ENCODE measurements at places on chromosomes 5 and 9.

DNA sequence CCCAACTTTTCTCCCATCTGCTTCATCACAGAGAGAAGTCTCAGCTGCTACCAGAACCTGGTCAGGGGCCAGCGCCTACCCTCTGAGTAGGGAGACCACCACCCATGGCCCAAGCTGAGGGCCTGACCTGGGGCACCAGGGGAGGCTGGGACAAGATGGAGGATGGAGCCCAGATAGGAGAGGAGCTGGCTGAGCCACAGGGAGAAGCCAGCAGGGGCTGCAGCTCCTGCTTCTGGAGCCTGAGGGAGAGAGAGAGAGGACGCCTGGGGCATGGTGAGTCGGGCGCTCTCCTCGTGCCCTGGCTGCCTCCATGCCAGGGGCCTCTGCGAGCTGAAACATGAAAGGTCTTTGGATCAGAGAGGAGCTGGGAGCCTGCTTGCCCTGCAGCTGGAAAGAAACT lies 1.4 kb upstream of the FOXI1 start:
- no peak for DNase-seq

GRCh38 chr9:127858041-127858512 lies 3.6 kb upstream of the ENG start:
- no peak for DNase-seq

GRCh38 chr9:127199001-127199791 lies 65.4 kb upstream of the GARNL3 start:
- DNase-seq = peak; percentile 82

DNA sequence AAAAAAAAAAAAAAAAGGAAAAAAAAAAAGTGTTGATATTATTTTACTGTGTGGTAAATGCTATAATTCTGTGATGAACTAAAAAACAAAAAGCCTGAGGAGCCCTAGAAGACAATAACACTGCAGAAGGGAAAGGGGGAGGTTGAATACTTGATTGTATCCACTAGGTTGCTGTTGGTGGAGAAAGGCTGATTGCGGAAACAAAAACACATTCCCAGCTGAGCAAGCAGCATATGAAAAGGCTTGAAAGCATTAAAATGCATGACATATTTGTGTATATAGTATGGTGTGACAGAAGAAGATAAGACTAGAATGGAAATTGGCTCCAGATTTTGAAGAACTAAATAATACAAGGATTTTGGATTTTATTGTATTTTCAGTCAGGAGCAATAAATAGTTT lies 8.9 kb downstream of the RABGAP1 start:
- no peak for DNase-seq

GRCh38 chr9:74674077-74674476 lies 176.9 kb downstream of the RORB start:
- DNase-seq = no peak

DNA sequence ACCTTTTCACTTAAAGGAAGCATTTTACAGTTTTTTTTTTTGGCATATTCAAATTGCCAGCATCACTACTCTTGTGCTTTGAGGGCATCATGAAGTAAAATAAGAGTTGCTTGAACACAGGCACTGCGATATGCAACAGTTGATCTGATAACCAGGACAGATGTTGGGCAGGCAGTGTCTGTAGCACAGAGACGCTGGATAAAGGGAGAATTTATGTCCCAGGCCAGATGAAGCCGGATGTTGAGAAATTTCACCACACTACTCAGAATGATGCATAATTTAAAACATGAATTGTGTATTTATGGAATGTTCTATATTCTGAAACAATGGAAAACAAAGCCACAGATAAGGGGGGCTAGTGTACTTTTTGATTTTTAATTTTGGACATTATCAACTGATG lies 71.4 kb downstream of the SLC12A2 start:
- peak; percentile 34 for DNase-seq

DNA sequence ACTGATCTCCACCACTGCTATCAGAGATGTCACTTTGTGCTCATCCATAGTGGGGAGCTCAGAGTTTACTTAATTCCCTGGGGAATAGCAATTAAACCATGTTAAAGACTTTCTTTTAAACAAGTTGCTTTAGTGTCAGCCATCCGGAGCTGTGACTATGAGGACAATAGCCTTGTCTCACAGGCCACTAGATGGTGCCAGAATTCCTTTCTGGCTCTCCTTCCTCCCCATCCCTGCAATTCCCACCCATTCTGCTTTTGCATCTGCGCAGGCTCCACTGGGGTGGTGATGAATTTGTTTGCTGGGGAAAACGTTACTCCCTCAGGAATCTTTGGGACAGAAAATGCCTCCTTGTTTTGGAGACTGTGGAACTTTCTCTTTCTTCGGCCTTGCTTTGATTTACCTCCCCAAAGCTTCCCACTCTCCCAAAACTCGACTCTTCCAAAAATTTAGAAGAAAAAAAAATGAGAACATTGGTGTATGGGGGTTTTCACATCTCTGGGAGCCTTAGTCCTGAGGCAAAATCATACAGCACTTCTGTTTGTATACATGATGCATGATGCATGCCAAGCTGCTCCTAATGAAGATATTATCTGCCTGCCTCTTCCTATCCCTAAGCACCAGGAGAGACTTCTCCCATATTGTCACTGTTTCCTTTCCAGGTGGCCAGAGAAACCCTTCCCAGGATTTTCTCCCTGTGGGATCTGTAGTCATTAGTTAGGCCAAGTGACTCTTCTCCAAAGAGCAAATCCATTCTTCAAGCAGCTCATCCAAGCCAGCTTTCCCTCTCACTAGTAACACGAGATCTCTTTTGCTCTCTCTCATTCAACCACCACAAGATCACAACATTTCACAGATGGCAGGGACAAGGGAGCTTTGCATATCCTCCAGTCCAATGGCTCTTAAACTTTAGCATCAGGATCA lies 466.1 kb downstream of the TLR4 start:
- DNase-seq = peak; percentile 24

- DNase-seq = peak; percentile 27
Observed at GRCh38 chr5:152560512-152561137, 155.5 kb upstream of the NMUR2 start.

GRCh38 chr5:140631036-140631417 lies 1.9 kb downstream of the CD14 start:
- no peak for DNase-seq

DNA sequence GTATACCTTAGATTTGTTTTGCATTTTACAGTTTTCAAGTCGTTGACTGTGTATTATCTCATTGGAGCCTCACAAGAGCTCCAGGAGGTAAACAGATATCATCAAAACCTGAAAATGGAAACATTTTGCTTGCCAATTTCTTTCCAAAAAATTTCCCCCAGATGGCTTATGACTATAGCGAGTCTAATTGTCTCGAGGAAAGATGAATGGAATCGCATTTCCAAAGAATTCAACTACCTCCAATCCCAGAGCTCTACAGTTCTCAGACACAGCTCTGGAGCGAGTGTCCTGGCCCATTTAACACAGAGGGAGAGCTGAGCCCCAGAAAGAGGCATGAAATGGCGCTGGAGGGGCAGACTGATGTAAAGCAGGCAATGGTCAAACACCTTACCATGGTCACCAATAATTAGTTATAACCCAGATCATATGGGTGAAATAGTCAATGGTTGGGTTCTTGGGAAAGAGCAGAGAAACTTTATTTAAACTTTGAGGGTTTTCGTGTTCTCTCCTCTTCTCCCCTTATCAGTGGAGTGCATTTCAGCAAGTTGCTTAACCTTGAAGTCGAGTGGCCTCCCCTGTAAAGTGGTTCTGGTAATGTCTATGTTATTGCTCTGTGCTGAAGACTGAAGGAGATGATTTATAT lies 168.2 kb downstream of the ZDHHC21 start:
- DNase-seq = no peak

DNA sequence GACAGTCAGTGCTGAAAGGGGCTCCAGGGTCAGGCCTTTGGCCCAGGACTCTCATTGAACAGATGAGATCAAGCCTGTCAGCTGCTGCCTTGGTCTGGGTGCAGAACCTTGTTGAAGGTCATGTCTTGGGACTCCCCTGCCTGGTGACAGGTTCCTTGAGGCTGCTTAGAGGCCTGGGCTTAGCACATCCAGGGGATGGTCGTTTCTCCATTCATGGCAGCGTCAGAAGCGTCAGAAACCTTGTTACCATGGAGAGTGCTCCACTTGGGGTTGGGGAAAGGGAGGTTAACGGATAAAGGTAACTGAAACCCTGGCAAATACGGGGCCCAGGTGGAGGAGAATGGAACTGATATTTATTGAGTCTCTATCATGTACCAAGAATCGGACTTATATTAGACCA lies 8.8 kb downstream of the ARPC5L start:
- DNase-seq = no peak

DNA sequence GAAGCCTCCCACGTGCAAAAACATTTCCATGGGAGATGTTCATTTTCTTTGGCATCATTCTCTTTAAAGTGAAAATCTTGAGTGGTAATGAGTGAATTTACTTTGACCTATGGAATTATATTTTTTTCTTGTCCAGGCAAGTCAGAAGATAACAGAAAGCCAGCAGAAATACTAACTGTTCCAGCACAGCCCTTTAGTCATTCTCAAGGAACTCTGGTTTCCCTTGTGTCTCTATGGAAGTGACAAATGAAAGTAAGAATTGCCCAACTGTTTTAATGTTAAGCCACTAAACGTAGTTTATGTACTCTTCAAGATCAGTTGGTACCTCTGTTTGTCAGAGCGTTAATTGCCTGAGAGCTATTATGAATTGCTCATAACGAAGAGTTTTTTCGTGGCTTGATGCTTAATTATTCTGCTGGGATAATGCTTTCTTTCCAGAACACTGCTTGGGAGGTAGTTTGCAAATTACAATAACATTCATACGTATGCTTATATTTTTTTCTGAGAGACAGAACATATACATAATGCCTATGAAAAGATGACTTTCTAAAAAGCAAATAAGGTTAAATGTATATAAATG lies 84.5 kb upstream of the CER1 start:
- no peak for DNase-seq

DNA sequence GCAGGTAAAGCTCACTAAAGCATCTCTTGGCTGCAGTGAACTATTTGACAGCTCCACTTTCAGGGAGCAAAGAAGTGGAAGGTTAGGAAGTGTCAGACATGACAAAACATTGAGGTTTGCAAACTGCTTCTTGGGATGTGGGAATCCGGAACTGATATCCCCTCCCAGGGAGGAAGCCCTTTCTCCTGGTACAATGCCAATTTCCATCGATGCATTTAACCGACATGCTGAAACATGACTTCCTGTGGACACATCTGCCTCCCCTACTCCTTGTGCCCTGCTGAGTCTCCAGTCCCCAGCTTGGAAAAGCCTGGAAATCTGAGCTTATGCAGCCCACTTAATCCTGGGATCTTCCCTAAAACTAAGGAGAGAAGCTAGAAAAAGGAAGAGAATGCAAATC lies 323.1 kb upstream of the DAP start:
- DNase-seq = no peak
